CD4-positive, alpha-beta T cell treated with Interferon gamma for 1 hour (primary cell): ENCODE measurements at places on chromosomes 7 and 10.

GRCh38 chr10:88693392-88694020 is 12.5 kb upstream of the LIPK start:
- no peak for DNase-seq

GRCh38 chr10:33288127-33288526 is 46.3 kb downstream of the NRP1 start:
- no peak for DNase-seq

DNA sequence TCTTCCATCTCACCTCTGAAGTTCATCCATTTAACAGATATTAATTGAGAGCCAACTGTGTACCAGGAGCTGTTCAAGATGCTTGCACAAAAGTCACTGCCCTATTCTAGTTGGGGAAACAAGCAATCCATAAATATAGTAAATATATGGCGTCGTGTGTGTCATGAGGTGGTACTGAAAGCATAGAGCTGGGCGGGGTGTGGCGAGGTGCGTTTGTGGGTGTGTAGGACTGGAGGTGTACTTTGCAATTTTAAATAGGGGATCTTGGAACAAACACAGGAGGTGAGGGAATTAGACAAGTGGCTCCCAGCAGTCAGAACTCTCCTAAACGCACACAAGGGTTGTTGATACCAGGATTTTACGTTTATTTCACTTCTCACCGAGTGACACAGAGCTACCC is 490 bp upstream of the ZNF239 start:
- no peak for DNase-seq

- DNase-seq = peak; percentile 5
Observed at GRCh38 chr10:70458329-70459060, 17.0 kb upstream of the NODAL start.

- DNase-seq = no peak
Observed at GRCh38 chr7:32140210-32140939, 70.2 kb upstream of the PDE1C start.

- DNase-seq = no peak
Observed at GRCh38 chr7:38855867-38856266, 53.1 kb downstream of the VPS41 start.

- no peak for DNase-seq
Observed at GRCh38 chr10:126387931-126388911, at the start of gene ADAM12. Gene ADAM12, minus strand, starts transcription at chr10:126388477. Its CDS starts 332 bp downstream, at chr10:126388145.

GRCh38 chr10:1679821-1680650 is 57.3 kb downstream of the ADARB2 start:
- DNase-seq = no peak

DNA sequence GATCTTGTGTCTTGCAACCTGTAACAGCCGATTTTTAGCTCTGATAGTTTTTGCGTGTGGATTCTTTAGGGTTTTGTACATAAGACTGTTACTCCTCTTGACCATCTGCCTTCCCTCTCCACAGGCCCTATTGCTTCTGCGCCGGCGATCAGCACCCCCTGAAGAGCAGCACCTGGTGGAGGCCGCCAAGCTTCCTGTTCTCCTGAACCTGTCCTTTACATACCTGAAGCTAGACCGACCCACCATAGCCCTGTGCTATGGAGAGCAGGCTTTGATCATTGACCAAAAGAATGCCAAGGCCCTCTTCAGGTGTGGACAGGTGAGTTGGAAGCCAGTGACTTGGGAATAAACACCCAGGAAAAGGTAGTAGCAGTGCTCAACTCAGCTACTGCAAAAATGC is 12.6 kb downstream of the FKBP6 start:
- no peak for DNase-seq

DNA sequence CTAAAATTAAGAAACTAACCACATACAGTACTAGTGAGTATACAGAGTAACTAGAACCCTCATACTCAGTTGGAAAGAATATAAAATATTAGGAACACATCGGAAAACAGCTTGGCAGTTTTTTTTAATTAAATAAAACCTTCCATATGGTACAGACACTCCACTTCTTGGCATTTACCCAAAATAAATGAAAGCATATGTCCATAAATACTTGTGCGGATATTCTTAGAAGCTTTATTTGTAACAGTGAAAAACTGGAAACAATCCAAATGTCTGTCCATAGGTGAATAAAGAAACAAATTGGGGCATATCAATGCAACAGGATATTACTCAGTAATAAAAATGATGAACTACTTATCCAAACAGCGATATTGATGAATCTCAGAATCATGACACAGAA is 410.0 kb downstream of the HTR7 start:
- no peak for DNase-seq

DNA sequence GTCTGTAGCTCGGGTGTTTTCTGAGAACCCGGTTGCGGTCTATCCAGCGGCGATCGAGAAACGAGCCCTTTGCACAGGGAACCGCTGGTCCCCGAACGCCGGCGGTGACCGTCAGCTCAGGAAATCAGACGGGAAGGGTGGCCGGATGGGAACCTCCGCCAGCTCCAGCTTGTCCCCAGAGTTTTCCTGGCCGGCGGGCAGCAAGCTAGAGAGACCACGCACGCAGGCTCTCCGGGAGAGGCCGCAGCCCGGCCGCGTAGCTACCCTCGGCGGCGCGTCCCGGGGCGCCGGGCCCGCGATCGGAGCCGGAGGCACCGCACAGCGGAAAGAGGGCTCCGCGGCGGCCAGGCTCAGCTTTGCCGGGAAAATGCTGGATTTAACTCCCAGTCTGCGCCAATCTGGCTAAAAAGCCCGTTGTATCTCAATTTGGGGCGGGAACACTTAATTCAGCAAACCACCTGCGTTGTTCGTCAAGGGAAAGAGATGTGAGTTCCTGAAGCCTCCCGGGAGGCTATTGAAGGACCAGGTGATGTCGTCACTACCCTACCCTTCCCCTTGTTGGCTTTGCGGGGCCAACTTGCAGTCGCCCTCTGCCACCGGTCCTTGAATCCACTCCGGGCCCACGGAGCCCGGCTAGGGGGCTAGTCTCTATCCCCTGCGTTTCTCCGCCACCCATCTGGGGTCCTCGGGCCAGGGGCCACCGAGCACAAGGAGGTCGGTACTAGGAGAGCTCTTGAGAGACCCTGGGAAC is 859 bp upstream of the CH25H start:
- peak; percentile 6 for DNase-seq

DNA sequence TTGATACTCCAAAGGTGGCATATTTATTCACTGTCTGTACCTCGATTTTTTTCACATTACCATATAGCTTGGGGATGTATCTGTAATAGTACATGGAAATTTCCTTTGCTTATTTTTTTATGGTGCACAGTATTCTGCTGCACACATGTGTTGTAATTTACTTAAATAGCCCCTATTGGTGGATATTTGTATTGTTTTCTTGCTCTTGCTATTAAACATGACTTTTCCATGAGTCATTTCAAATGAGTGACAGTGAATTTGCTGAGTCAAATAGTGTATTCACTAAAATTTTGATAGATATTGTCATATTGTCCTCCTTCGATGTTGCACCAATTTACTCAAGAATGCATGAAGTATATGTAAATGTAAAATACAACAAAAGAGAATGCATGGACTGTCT is 122.7 kb upstream of the STEAP4 start:
- no peak for DNase-seq

GRCh38 chr10:4825868-4826791 is at the start of gene AKR1E2:
Gene AKR1E2, plus strand, starts transcription at chr10:4826207. Its CDS starts 118 bp downstream, at chr10:4826325.
- DNase-seq = peak; percentile 90

GRCh38 chr7:44981035-44981706 is 2.4 kb upstream of the MYO1G start:
- DNase-seq = no peak

DNA sequence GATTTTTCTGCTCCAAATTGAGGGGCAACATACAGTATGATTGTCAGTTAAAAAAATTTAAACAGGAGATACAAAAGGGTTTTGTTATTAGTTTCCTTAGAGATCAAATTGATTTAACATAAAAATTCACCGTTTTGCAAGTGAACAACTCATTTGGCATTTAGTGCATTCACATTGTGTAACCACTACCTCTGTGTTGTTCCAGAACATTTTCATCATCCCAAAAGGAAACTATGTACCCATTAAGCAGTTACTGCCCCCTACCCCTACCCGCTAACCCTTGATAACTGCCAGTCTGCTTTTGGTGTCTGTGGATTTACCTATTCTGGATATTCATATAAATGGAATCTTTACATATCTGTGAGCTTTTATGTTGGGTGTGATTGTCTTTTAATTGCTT is 3.1 kb downstream of the ZRANB1 start:
- DNase-seq = no peak

GRCh38 chr7:127815631-127816145 is 163.7 kb downstream of the SND1 start:
- DNase-seq = no peak

GRCh38 chr7:6256677-6257535 is 15.5 kb downstream of the CYTH3 start:
- DNase-seq = no peak

- DNase-seq = peak; percentile 31
Observed at GRCh38 chr7:139696552-139696951, 81.2 kb downstream of the HIPK2 start.

DNA sequence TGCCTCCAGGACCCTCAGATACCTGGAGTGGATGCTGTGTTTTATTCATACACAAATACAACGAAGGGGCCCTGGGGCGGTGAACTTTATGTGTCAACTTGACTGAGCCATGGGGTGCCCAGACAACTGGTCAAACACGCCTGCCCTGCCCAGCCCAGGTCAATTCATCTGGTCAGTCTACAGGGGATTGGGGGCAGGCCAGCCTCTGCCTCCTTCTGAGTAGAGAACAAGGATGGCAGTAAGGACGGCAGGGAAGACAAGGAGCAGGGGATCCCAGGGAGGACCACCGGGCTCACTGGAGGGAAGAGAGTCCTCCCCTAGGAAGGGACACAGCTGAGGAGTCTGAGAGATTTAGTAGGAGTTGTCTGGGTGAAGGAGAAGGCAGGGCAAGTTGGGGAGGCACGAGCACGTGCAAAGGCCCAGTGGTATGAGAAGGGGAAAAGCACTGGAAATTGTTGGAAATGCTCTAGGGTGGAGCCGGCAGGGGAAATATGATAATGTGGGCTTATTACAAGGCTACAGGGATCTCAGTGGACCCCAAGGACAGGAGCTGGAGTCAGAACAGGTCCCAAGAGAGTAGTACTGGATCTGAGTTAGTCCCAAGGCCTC is 63.4 kb downstream of the MYL10 start:
- DNase-seq = no peak

- DNase-seq = peak; percentile 65
Observed at GRCh38 chr7:44145479-44145968, 4.4 kb upstream of the MYL7 start.

- no peak for DNase-seq
Observed at GRCh38 chr10:120805014-120805812, 45.9 kb upstream of the WDR11 start.

DNA sequence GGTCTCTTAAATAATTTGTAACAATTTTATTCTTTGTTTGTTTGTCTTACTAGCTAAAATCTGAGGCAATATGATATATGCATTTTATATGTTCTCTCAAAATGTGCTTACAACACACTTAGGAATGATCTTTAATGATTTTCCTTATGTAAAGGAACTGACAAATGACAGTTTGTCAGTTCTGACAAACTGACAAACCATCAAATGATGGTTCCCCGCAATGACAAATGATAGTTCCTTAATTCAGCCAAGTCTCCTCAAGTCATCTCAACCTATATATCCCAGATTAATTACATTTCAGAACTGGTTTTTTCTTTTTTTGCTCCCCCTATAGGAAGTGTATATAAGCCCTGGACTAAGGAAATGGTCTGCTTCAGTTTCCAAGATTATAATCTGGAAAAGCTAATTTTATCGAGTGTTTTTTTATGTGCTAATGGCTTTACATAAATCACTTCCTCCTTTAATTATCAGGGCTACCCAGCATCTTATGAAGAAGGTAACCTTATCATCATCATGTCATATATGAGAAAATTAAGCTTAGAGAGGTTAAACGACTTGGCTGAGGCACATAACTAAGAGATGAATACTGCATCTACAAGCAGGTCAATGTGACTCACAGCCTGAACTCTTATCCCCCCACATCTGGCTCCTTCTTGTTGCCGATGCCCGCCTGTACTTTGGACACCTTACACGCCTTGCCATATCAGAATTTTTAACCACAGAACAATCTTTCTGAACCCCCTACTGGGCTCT is 75.1 kb downstream of the RELN start:
- DNase-seq = no peak

GRCh38 chr10:105291571-105291970 is 650.5 kb downstream of the SORCS3 start:
- no peak for DNase-seq

DNA sequence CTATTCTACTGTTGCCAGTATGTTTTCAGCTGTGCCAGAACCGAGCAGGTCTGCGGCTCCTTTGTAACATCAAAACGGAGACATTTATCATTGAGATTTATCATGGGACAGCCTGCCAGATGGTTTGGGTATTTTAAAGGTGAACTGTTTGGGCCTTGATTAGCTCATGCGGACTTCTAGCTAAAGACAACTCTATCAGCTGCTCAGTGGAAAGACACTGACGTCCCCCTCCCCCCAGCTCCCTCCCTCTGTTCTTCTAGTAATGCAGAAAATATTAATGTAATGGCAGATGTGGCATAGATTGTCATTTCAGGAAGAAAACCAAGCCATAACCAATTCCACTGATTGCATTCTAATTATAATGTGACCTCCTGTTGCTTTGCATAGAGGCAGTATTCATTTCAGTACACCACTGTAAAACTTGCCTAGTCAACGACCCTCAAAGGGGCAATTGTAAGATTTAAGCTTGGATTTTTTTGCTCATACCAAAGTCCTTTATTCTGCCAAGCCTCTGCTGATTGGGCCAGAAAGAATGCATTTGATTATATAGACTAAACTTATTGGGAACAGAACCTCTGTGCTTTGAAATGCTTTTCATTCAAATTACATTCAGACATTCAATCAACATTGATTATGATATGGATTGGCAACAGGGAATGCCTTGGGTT is 966.8 kb downstream of the LRMDA start:
- DNase-seq = no peak

- no peak for DNase-seq
Observed at GRCh38 chr10:12852687-12853086, 148.8 kb downstream of the CCDC3 start.

DNA sequence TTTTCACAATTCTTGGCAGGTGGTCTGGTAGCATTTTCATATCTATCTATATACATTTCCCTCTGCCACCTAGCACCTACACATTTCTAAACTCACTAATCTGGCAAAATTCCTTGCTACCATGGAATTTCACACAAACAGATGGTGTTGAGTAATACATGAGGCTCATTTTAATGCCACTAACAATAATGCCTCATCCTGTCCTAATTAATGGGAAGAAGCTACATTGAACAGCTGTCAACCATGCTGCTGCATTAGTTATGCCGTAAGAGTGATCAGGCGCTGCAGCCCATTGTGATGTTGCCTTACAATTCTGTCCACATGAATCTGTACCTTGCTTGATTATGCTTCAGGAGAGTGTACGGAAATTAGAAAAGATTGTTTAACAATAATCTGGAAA is 23.2 kb downstream of the COL1A2 start:
- no peak for DNase-seq

- DNase-seq = no peak
Observed at GRCh38 chr10:6713716-6714115, 133.6 kb upstream of the PRKCQ start.

GRCh38 chr7:50266635-50267386 is 37.7 kb upstream of the IKZF1 start:
- peak; percentile 70 for DNase-seq

GRCh38 chr7:148483515-148484308 is 106.9 kb upstream of the C7orf33 start:
- DNase-seq = no peak
